Smooth muscle cell of bladder (primary cell): ENCODE measurements at places on chromosomes 1 and 21. TPM values are rescaled to one million over a fixed set of nuclear protein-coding genes. Genes with fewer than 3 reads are reported as not detected.

Gene SYNJ1
- 2.8 and 4.1 TPM in 2 replicates for total RNA-seq

Gene BRDT
- total RNA-seq, result not detected in 2 replicates

Gene PRDM16
- total RNA-seq, result 0.85 and 1.2 TPM in 2 replicates

Gene TSPEAR
- total RNA-seq, result not detected in 2 replicates

Gene ADAMTS5
- total RNA-seq, result 22.3 and 24.4 TPM in 2 replicates

Gene RHBG
- total RNA-seq, result not detected in 2 replicates

Gene PADI2
- not detected in 2 replicates for total RNA-seq

Gene GRHL3
- total RNA-seq, result not detected in 2 replicates

Gene PDZK1IP1
- total RNA-seq, result not detected in 2 replicates

Gene NUDT4B
- 13.7 and 17.1 TPM in 2 replicates for total RNA-seq

Gene CAPN9
- not detected in 2 replicates for total RNA-seq

Gene LIPI
- total RNA-seq, result not detected in 2 replicates

Gene LRRIQ3
- 1.1 TPM in 2 replicates for total RNA-seq

Gene FMO1
- total RNA-seq, result 0.14 and 0.37 TPM in 2 replicates

Gene CSRP1
- 116 and 163 TPM in 2 replicates for total RNA-seq
